ENCODE measurements at places on chromosomes 2 and 18.

GRCh38 chr2:109188496-109188890, 59.5 kb downstream of the SH3RF3 start:
- DNase-seq: no peak

- DNase-seq: no peak
Measured at GRCh38 chr18:21483051-21483450, 117.5 kb downstream of the ESCO1 start.

GRCh38 chr2:102753563-102754159, 8.2 kb upstream of the TMEM182 start:
- no peak for DNase-seq

- DNase-seq: no peak
Measured at GRCh38 chr18:56505293-56505692, 133.1 kb downstream of the TXNL1 start.

DNA sequence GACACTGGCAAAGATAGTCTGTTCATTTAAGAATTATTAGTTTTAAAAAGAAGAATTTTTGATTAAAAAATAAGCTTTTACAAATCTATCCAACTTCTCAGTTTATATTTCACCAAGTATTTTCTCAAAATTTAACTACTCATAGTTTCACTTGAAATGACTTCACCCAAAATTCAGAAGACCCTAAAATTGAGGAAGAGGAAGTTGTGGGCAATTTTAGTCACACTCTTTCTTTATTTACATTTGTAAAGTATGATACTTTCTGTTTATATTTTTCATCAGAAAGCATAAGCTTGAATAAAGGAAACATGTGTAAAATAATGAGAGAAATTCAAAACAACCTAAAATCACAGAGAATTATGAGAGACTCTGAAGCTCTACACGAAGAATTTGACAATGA, 278.8 kb upstream of the MEIS1 start:
- DNase-seq: no peak

GRCh38 chr2:182187130-182187529, 201.5 kb downstream of the PPP1R1C start:
- no peak for DNase-seq

GRCh38 chr2:105776560-105776928, 31.8 kb downstream of the NCK2 start:
- DNase-seq: no peak

GRCh38 chr2:65357095-65357958, 75.1 kb downstream of the SPRED2 start:
- DNase-seq: no peak

- no peak for DNase-seq
Measured at GRCh38 chr2:150370561-150370960, 116.9 kb downstream of the RND3 start.

DNA sequence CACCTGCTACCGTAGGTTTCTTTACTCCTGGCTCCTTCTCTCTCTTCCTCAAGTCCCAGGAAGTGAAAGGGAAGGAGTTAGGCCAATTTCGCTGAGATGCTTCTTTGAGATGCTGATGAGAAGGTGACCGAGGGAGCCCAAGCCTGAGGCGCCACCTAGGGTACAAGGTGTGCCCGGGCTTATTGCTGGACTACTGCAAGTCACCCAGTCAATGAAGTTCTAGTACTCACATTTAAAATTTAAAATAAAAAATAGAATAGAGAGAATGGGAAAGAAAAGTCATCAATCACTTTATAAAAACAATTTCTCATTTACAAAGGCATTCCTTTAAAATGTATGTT, 45.3 kb downstream of the ACAA2 start:
- DNase-seq: no peak

GRCh38 chr2:168635065-168635577, 167.3 kb upstream of the NOSTRIN start:
- no peak for DNase-seq

DNA sequence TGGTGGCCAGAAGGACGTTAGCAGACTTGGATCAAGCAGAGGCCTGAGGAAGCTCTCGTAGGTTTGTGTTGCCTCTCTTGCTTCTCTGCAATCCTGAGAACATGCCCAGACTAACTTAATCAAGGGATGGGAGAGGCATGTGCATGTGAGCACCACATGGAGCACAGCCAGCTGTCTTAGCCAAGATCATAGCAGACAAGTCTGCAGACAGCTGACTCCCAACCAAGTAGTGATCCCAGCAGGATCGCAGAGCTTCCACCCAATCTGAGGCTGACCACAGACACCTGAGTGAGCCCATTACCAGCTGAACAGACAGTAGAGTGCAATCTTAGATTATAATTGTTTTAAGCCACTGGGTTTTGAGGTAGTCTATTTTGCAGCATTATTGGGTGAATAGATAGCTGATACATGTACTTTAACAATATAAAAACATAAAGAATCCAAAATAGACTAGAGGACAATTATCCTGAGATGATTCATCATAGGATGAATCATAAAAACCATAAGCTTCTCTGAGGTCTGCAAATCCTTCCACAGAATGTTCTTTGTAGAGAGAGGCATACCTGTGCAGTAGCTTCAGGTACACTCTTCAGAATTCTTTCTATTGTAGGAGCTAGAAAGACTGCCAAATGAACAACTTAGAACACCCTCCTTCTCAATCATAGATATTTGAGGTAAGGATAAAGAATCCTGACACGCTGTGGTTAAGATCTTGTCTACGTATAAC, 25.2 kb upstream of the FAM110C start:
- no peak for DNase-seq

DNA sequence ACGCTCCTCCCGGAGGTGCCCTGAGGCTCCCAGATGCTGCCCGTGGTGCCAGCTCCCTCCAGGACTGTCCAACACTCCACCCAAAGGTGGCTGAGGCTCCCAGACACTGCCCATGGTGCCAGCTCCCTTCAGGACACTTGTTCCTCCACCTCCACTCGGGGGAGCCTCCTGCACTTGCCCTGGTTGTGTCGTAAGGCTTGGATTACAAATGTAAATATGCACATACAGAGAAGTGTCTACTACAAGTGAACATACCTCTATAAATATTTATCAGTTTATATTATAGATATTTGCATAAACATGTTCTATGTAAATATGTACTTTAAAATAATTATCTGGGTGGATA, 143.3 kb downstream of the PXDN start:
- no peak for DNase-seq

DNA sequence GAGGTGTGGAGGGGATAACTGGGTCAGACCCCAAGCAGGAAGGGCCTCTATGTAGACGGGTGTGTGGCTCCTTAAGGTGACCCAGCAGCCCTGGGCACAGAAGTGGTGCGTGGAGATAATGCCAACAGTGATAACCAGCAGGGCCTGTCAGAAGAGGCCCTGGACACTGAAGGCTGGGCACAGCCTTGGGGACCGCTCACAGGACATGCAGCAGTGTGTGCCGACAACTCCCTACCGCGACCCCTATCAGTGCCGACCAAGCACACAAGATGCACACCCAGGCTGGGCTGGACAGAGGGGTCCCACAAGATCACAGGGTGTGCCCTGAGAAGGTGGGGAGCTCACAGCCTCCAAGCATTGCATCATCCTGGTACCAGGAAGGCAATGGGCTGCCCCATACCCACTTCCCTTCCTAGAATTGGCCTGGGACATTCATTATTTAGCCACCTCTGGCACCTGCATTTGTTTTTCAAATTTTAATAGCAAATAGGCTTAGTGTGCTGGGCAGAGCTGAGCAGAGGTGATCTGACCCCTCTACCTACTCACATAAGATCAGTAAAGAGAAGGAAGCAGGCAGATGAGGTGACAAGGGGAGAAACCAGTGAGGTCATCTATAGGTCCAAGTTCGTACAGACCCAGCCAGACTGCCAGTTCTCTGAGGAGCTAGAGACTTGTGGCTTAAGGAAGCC, 55.2 kb downstream of the BCL11A start:
- no peak for DNase-seq

DNA sequence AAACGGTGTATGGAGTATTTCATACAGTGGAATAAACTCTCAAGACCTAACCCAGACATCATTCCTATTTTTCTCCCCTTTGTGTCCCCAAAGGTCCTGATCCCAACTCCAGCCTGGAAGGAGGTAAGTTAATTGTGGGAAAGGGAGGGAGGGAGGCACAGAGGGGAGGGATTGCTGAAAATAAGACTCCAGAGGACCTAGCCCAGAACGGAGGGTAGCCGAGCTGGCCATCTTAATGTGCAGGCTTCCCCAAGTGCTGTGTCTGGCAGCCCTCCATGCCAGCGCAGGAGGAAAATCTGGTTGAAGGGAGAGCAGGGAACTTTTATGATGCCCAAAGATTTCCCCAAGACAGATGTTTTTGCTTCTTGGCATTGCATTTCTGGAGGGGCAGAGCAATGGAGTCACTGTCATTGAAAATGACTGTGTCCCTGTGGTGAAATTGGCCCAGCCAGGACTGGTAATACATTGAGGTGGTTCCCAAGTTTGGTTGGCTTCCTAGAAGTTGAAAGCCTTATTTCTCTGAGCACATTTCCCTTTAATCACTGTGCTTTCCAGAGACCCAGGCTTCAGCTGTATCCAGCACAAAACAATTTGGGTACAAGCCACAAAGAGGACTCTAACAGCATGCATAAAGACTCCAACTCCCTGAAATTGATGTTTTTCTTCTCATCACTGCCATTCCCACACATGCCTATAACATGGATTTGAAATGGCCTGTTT, 202.7 kb downstream of the AGPS start:
- no peak for DNase-seq

- DNase-seq: no peak
Measured at GRCh38 chr2:196336207-196336606, 164.8 kb upstream of the STK17B start.

GRCh38 chr2:161423421-161424393, 7.6 kb downstream of the TBR1 start:
- no peak for DNase-seq

GRCh38 chr2:206082298-206082843, 3.6 kb downstream of the INO80D start:
- no peak for DNase-seq

GRCh38 chr2:9525266-9525665, 30.4 kb downstream of the ADAM17 start:
- DNase-seq: no peak

- no peak for DNase-seq
Measured at GRCh38 chr2:38274286-38275276, 102.5 kb downstream of the ATL2 start.

GRCh38 chr2:65660340-65660739, 227.9 kb upstream of the SPRED2 start:
- no peak for DNase-seq
